ENCODE measurements at places on chromosomes 2 and 18.

GRCh38 chr2:222915092-222915957 lies 54.5 kb downstream of the ACSL3 start:
- H3K36me3 ChIP-seq = peaks cover 40% of the 10 kb centered on the region
- peaks cover 20% of the 10 kb centered on the region for H3K4me1 ChIP-seq
- DNase-seq = no peak
- no peak overlapping the region for H3K4me3 ChIP-seq
- H3K27me3 ChIP-seq = no peaks in the 10 kb centered on the region

DNA sequence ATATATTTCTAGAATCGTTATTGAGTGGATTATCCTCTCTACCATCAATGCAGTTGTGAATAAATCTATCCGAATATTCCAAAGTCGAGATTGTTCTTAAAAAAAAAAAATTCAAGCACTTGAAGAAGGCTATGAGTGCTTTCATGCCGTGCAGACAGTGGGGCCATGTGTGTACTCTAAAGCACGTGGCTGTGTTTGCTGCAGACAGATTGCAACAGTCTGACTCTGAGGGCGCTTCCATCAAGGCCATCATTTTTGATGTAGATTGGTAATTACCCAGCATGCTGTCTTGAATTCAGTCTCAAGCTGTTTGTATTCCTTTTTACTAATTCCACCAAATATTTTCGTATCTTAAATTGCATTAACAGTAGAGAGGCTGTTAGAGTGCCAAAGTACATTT lies 325.9 kb upstream of the LINC00305 start:
- H3K4me3 ChIP-seq = no peak overlapping the region
- no peaks in the 10 kb centered on the region for H3K4me1 ChIP-seq
- no peaks in the 10 kb centered on the region for H3K36me3 ChIP-seq
- H3K27ac ChIP-seq = no peak overlapping the region
- no peaks in the 10 kb centered on the region for H3K27me3 ChIP-seq
- no peak for DNase-seq

- H3K36me3 ChIP-seq = peaks cover 23% of the 10 kb centered on the region
- no peak for DNase-seq
- H3K27ac ChIP-seq = no peak overlapping the region
- no peak overlapping the region for H3K4me3 ChIP-seq
Measured at GRCh38 chr2:138016351-138017087, 52.2 kb downstream of the HNMT start.

DNA sequence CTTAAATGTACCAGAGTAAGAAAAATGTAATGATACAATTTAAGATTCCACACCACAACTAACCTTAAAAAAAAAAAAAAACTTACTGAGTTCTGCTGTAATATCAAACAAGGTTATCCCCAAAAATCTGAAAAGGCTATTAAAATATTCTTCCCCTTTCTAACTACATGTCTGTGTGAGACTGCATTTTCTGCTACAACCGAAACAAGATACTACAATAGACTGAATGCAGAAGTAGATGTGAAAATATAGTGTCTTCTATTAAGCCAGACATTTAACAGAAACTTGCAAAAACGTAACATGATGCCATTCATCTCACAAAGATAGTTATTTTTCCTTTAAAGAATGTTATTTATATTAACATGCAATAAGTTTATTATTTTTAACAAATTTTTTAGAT lies 16.2 kb downstream of the SS18 start:
- H3K36me3 ChIP-seq = peaks cover 55% of the 10 kb centered on the region
- H3K27me3 ChIP-seq = no peaks in the 10 kb centered on the region
- DNase-seq = no peak
- no peak overlapping the region for H3K27ac ChIP-seq
- no peak overlapping the region for H3K4me3 ChIP-seq
- no peaks in the 10 kb centered on the region for H3K4me1 ChIP-seq

DNA sequence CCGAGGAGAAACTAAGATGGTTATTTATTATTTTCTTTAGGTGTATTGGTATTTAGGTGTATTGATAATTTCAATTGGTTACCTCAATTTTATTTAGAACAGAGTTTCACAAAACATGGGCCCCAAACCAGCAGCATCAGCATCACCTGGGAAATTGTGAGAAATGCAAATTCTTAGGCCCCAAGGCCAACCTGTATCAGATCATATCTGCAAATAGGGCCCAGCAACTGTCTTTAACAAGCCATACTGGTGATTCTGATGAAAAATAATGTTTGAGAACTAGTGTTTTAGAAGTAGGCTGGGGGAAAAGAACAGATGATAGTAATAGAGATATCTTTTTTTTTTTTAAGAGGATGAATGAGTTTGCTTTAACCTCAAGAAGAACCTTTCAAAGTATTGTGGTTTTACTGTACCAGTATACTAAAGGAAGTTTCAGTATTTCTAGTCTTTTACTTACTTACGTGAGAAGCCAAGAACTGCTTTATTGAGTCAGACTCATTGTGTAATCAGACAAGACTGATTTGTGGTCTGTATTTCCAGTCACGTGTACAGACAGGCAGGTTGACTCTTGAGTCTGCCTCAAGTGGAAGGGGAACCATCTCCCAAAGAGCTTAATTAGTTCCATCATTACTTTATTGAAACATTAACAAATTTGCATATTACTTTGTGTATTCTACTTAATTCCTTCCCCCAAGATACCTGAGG lies 60.4 kb upstream of the GAREM1 start:
- no peaks in the 10 kb centered on the region for H3K27me3 ChIP-seq
- peak; percentile 47 for DNase-seq
- no peaks in the 10 kb centered on the region for H3K4me1 ChIP-seq
- no peak overlapping the region for H3K4me3 ChIP-seq

DNA sequence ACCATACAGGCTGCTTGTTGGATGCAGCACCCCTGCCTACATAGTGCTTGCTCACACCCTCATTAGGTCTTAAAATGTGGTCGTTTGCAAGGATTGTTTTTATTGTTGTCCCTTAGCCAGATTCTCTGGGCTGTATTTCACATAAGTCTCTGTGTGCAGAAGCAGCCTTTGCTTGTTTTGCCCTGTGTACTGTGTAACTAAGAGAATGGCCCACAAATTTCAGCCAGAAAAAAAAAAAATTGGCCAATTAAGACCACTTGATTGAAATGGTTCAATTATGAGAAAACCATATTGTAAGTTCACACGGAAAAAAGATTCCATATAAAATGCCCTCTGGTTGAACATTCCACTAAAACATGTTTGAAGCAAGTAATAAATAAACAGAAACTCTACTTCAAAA lies 377.1 kb upstream of the SOX11 start:
- H3K27me3 ChIP-seq = no peaks in the 10 kb centered on the region
- no peaks in the 10 kb centered on the region for H3K4me1 ChIP-seq
- DNase-seq = no peak
- no peak overlapping the region for H3K27ac ChIP-seq
- H3K4me3 ChIP-seq = no peak overlapping the region
